Stimulated activated CD4-positive, alpha-beta T cell treated with anti-CD3 and anti-CD28 coated beads, Interleukin-15, amount 100 ng/mL, for 48 hours (primary cell): ENCODE measurements at places on chromosomes 1 and 21.
A peak's percentile ranks its signal among the peaks of the same experiment; 100 is the strongest.

- no peak for DNase-seq
These were observed 174.6 kb downstream of the USH2A start for GRCh38 chr1:216248628-216249027.

- no peak for DNase-seq
These were observed 95.8 kb upstream of the HOOK1 start for GRCh38 chr1:59718989-59719360.

- DNase-seq = no peak
These were observed 14.2 kb downstream of the CHRNB2 start for GRCh38 chr1:154581766-154582165.

DNA sequence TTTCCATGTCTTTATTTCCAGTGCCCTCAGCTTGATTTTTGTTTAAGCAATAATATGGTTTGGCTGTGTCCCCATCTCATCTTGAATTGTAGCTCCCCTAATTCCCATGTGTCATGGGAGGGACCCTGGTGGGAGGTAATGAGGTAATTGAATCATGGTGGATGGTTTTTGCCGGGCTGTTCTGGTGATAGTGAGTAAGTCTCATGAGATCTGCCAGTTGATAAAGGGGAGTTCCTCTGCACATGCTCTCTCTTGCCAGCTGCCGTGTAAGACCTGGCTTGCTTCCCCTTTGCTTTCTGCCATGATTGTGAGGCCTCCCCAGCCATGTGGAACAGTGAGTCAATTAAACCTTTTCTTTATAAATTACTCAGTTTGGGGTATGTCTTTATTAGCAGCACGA is 559.6 kb upstream of the ADAMTS5 start:
- no peak for DNase-seq

DNA sequence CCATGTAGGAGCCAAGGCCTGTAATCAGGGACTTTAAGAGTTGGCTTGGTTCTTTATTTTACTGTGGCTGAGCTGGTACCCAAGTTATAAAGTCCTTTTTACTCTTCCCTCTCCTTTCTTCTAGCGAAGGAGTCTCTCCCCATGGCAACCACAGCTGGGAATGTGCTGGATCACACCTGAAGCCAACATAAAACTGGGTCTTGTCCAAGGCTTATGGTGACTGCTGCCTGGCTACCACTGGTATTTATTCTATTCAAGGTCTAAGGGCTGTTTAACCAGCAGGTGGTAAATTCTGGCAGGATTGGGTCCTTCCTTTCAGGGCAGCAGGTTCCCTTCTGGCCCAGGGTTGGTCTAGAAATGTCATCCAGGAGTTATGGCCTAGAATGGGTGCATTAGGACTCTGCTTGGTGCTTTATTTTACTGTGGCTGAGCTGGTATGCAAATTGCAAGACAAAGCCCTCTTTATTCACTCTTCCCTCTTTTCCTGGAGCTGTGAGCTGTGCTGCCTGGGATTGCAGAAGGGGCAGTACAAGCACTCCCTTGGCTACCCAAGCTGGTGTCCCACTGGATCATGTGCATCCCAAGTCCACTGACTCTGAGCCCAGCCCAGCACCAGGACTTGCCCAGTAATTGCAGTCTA is 26.6 kb downstream of the SLC22A15 start:
- DNase-seq = no peak

- no peak for DNase-seq
These were observed 5.4 kb downstream of the PSEN2 start for GRCh38 chr1:226875641-226876295.

GRCh38 chr1:90779573-90779972 is 62.5 kb upstream of the BARHL2 start:
- DNase-seq = no peak

- no peak for DNase-seq
These were observed 37.2 kb downstream of the WNT4 start for GRCh38 chr1:22105611-22106207.

- no peak for DNase-seq
These were observed 105.2 kb upstream of the ZNF648 start for GRCh38 chr1:182166750-182167149.

DNA sequence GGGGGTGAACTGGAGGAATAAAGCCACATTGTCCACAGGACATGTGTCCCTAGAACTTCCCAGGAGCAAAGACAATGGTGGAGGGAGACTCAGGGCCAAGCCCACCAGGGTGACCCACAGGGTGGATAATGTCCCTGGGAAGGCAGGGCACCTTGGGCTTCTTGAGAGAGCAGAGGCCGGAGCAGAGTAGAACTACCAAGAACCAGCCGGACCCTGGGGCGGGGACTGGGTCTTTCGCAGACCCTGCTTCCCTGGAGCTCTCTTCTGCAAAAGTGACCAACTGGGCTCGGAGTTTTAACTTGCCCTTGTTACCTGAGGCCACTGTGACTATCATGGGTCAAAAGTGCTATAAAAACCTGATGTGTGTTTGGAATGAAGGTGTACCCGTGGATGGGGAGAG is 875 bp upstream of the FAM3B start:
- no peak for DNase-seq

DNA sequence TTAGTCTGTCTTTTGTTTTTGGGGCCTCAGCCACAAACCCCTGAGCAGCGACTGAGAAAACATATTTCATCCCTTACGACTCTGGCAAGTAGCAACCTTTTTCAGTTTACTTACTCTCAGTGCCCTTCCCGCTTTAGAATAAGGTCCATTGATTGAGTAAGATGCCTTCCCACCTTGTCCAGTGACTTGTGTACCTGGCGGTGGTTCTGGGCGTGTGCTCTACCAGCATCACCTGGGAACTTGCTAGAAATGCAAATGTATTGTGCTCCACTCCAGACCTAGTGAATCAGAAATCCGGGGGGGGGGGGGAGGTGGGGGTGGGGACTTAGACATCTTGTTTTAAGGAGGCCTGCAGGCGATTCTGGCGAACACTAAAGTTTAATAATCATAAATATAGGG is 72.1 kb downstream of the S1PR1 start:
- DNase-seq = no peak

GRCh38 chr1:177820213-177820612 is 149.6 kb downstream of the SEC16B start:
- no peak for DNase-seq

DNA sequence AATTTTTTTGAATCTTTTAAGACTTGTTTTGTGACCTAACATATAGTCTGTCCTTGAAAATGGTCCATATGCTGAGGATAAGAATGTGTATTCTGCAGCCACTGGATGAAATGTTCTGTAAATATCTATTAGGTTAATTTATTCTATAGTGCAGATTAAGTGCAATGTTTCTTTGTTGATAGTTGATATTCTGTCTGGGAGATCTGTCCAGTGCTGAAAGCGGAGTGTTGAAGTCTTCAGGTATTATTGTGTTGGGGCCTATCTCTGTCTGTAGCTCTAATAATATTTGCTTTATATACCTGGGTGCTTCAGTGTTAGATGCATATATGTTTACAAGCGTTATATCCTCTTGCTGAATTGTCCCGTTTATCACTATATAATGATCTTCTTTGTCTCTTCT is 7.7 kb upstream of the KLHL12 start:
- DNase-seq = no peak

GRCh38 chr1:156195853-156196252 is 1.9 kb downstream of the SLC25A44 start:
- no peak for DNase-seq

- DNase-seq = no peak
These were observed 68.3 kb upstream of the SPAG17 start for GRCh38 chr1:118253053-118253915.

DNA sequence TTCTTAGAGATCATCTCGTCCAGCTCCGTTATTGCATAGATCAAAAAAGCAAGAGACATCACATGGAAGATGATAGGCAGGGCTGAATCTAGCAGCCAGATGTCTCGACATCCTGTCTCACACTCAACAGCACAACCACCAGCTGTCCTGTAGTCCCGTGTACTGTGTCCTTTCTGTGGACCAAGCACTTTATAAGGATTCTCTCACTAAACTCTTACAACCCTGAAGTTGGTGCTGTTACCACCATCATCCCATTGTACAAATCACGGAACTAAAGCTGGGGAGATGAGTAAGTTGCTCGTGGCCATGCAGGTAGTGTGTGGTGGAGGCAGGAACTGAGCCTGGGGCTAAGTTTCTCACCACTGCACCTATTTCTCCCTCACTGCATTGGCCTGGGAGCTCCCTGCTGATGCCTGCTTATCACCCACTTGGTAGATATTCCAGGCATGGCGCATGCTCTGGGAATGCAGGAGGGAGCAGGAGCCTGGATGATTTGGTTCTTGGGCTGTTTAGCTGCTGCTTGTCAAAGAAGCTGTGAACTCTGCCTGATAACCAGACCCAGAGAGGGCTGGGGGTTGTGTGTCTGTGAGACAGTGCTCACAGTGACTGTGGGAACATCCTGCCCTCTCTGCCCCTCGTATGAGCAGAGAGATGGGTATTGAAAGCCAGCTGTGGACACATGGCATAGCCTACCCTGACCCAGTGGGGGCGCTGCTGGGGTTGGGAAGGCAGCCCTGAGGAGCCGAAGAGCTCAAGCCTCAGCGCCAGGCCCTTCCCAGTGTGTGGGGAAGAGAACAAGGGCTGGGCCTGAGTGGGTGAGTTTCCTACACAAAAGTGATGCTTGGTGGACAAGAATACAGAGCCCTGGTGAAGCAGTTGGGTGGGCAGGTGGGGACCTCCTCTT is 13.6 kb downstream of the PPFIA4 start:
- DNase-seq = no peak

- no peak for DNase-seq
These were observed 155.1 kb downstream of the PTPRU start for GRCh38 chr1:29391362-29391880.

DNA sequence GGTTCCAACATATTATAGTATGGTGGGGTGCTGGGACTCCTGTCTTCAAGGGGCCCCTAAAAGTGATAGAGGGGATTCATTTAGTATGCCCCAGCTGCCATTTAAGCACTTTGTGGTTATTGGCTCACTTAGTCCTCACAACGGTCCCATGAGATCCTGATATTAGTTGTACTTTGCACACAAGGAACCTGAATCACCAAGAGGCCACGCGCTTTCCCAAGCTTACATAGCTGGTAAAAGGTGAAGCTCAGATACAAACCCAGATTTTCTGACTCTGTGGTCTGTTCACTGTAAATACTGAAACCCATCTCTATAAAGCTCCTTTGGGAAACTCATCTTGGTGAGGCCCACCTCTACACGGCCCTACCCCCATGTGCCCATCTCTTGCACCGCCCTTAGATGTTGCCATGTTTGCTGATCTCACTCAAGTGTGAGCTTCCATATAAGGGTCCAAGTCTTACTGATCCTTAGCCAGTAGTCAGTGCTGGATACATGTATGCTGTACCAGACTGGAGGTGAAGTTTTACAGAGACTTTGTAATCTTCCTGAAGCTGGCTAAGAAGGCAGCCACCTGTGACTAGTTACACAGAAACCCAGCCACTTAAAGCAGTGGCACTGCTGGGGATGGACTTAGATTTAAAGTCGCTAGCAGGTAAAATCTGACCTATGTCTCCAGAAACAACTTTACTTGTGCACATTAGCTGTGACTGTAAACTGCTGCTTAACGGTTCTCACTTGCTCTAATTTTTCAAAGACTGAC is 124.4 kb upstream of the HOOK1 start:
- DNase-seq = no peak

DNA sequence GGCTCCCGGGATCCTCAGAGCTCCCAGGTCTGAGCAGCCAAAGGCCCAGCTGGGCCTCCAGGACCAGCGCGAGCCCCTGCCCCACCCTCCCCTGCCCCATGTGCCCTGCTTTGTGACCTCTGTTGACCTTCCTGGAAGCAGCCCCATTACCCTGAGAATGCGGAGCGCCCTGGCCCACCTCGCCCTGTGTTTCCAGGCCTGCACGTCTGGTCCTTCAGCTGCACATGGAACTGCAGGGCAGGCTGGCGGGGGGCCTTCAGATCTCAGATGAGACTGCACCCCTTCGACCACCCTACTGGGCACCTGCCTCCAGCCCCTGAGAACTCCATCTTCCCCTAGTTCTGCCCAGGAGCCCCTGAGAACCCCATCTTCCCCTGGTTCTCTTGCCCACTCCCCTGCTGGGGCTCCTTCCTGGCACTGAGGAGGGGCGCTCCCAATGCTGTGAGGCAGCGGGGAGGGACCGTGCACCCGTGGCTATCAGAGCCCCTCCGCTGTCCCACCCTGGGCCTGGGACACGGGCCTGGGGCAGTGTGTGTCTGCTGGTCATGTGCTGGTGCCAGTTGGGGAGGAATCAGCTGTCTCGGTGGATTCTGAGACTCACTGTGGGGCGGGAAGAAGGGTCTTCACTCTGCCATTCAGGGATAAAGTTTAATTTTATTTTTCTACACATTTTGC is 25.1 kb downstream of the TMEM201 start:
- no peak for DNase-seq

- DNase-seq = no peak
These were observed 309.5 kb downstream of the NPHP4 start for GRCh38 chr1:5682626-5683225.

DNA sequence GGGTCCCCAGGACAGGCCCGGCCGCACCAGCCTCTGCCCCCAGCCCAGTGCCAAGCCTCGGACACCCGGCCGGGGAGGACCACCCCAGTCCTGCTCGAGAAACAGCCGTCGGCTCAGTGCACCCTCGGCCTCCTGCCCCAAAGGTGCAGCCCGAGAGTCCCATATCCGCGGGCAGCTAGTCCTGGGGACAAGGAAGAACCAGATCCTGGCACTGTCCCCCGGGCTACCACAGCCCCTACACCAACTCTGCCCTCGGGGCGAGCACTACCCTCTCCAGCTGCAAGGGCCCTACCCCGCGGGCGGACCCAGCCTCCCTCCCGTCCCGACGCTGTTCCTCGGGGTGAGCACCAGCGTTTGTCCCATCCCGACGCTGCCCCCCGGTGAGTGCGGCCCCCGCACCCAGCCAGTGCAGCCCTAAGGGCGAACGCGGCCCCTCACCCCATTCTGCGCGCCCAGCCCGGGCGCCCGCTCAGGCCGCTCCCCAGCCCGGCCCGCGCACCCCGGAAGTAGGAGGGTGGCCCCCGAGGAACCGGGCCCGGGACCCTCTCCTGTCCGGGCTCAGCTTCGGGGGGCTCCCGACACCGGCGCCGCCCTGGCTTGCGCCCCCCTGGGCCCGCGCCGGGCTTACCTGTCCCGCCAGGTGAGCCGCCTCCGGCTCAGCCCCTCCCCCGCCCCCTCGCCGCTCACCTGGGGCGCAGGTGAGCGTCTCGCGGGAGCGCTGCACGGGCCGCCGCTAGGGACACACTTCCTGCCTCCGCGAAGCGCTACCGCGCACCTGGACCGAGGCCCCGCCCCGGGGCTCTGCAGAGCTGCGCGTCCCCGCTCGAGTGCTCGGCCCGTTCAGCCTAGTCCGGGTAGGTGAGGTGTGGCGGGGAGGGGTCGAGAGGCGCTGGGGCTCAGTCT is at the start of gene KDF1:
Gene KDF1 (minus strand): TSS at position 747 of the 903 bp plus-strand sequence. CDS start 8,088 bp downstream, outside the sequence.
- DNase-seq = no peak

GRCh38 chr1:103145449-103145848 is 37.1 kb upstream of the COL11A1 start:
- DNase-seq = no peak

DNA sequence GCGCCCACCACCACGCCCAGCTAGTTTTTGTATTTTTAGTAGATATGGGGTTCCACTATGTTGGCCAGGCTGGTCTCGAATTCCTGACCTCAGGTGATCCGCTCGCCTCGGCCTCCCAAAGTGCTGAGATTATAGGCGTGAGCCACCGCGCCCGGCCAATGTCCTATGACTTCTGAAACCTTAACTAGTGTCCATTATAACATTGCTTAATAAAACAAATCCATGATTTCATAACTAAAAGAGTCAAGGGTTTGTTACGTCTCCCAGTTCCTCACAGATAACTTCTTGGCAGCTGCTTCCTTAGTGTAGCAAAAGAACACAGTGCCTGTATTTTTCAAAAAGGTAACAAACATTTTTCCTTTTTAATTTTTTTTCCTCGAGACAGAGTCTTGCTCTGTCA is 53.6 kb downstream of the FBXO42 start:
- no peak for DNase-seq

GRCh38 chr1:182786223-182786994 is 3.2 kb upstream of the NPL start:
- peak; percentile 29 for DNase-seq
